ENCODE measurements at places on chromosomes 2 and 18. TPM values are rescaled to one million over a fixed set of nuclear protein-coding genes. Genes with fewer than 3 reads are reported as not detected.

PSD4 gene
- 1.3 TPM for total RNA-seq

SP5 gene
- 0.39 TPM for total RNA-seq

IL1R1 gene
- total RNA-seq = 17.6 TPM

IL1RN gene
- 0.91 TPM for total RNA-seq

STARD6 gene
- not detected for total RNA-seq

GRCh38 chr18:8869696-8870095, 164.3 kb downstream of the MTCL1 start:
- no peaks in the 10 kb centered on the region for H3K27me3 ChIP-seq
- no peak for DNase-seq
- no peaks in the 10 kb centered on the region for H3K4me1 ChIP-seq

- H3K4me1 ChIP-seq = no peaks in the 10 kb centered on the region
- no peak overlapping the region for H3K27ac ChIP-seq
- H3K36me3 ChIP-seq = no peaks in the 10 kb centered on the region
- H3K4me3 ChIP-seq = no peak overlapping the region
- peak; percentile 8 for DNase-seq
Measured at GRCh38 chr2:240627736-240628506, 2.6 kb downstream of the GPR35 start.

DNA sequence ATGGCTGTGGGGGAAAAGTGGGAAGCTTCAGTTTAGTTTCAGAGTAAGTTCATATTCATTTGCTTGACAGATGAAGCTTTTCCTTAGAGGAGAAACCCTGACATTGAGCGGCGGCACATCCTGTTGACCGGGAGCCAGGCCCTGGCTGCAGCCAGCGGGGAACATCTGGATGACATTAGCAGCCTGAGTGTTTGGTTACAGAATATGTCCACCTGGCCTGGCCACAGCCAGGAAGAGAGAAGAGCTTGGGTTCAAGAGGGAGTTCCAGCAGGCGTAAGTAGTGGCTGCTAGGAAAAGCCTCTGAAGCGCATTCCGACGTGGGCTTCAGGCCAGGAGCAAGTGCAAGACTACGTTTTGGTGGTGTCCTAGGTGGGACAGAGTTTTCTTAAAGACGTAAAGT, 144.9 kb upstream of the MYCN start:
- no peaks in the 10 kb centered on the region for H3K36me3 ChIP-seq
- H3K27ac ChIP-seq = no peak overlapping the region
- no peaks in the 10 kb centered on the region for H3K4me1 ChIP-seq

GRCh38 chr2:220167956-220168355, 540.5 kb downstream of the SLC4A3 start:
- H3K4me1 ChIP-seq = no peaks in the 10 kb centered on the region
- no peak for DNase-seq
- no peaks in the 10 kb centered on the region for H3K36me3 ChIP-seq

- no peak overlapping the region for H3K27ac ChIP-seq
- H3K36me3 ChIP-seq = no peaks in the 10 kb centered on the region
- H3K27me3 ChIP-seq = no peaks in the 10 kb centered on the region
- no peaks in the 10 kb centered on the region for H3K4me1 ChIP-seq
- H3K4me3 ChIP-seq = no peak overlapping the region
Measured at GRCh38 chr2:36973320-36973719, 7.0 kb upstream of the STRN start.

- no peaks in the 10 kb centered on the region for H3K36me3 ChIP-seq
- H3K4me1 ChIP-seq = peaks cover 13% of the 10 kb centered on the region
- no peak for DNase-seq
Measured at GRCh38 chr2:73780237-73780582, 307 bp upstream of the DUSP11 start.

Measured in gastrocnemius medialis (tissue), 4 donors.